ENCODE measurements at places on chromosomes 2 and 18. TPM values are rescaled to one million over a fixed set of nuclear protein-coding genes. Genes with fewer than 3 reads are reported as not detected.

GRCh38 chr2:218831378-218831990 is at the start of gene PRKAG3:
TSS of gene PRKAG3 (minus strand) at chr2:218831803.
- no peak for DNase-seq

DNA sequence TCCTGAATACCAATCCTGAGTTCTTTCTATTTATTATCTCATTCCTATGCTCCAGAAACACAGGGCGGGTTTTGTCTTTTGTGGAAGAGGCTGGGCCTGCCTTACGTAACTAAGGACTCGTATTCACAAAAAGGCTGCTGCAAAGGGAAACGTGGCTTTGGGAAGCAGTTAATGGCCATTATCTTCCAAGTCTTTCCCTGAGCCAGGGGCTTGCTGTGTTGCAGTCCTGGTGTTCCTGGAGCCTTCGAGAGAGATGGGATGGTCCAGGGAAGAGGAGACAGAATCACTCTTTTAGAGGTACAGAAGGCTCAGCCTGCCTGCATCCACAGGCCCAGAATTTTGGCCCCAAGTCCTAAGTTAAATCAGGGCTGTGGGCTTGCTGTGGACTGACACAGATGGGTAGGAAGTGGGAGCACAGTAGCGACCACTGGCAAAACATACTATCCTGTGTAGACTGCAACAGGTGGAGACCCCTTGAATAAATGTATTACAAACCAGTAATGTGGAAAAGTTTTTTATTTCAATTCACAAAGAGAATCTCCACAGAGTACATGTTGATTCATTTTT is 139.4 kb upstream of the ST6GAL2 start:
- no peak for DNase-seq

GRCh38 chr2:216142540-216142939 is 33.4 kb downstream of the XRCC5 start:
- no peak for DNase-seq

DNA sequence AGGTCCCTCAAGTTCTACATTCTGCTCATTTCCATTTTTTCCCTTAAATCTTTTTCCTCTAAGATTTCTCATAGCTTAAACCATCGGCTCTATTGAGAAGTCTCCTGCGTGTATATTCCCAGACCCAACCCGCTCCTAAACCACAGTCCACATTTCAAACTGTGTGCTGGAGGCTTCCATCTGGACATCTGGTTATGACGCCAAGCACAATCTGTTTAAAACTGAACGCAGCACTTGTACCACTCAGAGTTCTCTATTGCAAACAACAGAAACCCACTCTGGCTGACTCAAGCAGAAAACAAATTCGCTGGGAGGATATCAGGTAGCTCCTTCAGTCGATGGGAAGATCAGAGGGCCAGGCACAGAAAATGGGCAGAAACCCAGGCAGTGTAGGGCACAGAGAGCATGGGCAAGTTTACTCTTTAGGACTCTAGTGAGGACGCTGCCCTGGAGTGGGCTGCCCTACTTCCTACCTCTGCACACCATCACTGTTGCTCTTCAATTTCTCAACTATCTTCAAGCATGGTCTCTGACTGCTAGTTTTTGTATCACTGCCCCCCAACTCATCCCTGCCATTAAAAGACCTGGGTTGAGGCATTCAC is 5.6 kb upstream of the EML4 start:
- no peak for DNase-seq

DNA sequence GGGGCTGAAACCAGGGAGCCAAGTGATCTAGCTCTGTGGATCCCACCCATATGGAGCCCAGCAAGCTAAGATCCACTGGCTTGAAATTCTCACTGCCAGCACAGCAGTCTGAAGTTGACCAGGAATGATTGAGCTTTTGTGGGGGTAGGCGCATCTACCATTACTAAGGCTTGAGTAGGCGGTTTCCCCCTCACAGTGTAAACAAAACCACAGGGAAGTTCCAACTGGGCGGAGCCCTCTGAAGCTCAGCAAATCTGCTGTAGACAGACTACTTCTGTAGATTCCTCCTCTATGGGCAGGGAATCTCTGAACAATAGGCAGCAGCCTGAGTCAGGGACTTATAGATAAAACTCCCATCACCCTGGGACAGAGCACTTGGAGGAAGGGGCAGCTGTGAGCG is 96.7 kb downstream of the CCDC148 start:
- no peak for DNase-seq

GRCh38 chr2:166127217-166128155 is at the start of gene SCN1A:
TSS of gene SCN1A (minus strand) at chr2:166128020. CDS start at chr2:166073621, 54,399 bp downstream.
- DNase-seq, result no peak

GRCh38 chr2:67260343-67261277 is 136.5 kb upstream of the ETAA1 start:
- DNase-seq, result no peak

DNA sequence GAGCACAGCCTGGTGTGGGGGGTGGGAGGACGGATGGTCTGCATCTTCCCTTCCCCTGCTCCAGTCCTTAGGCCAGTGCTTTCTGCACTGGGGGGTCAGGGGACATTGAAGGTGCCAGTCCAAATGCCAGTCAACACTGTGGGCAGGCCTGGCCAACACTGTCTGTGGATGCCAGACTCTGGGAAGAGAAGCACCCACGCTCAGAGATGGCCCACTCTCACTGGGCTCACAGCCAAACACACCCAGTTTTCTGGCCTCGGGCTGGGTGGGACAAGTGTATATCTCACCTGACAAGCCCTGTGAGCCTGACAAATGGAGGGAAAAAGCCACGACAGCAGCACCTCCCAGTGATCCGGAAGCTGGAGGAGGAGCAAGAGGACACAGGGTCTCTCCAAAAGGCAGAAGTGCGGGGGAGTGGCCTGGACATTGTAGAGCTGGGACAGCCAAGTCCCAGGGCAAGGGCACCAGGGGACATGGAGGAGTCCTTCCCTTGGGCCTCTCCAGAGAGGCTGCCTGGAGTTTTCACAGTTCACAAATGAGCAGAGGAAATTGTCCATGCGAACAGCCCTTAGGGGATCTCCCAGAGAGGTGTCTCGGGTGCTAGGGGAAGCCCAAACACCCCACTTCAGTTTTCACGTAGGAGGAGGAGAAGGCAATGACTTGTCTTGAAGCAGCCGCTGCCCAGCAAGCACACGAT is 79.3 kb downstream of the SDC1 start:
- no peak for DNase-seq

DNA sequence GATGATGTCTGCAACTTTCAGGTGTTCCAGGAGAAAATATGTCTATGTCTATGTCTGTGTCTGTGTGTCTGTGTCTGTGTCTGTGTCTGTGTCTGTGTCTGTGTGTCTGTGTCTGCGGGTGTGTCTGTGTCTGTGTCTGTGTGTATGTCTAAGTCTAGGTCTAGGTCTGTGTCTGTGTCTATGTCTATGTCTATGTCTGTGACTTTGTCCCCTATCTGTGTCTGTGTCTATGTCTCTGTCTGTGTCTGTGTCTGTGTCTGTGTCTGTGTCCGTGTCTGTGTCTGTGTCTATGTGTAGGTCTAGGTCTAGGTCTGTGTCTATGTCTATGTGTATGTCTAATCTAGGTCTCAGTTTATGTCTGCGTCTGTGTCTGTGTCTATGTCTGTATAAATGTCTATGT is 10.5 kb downstream of the IL1R2 start:
- no peak for DNase-seq

GRCh38 chr2:70718736-70719135 is 49.3 kb downstream of the ADD2 start:
- DNase-seq, result no peak

- no peak for DNase-seq
Observed at GRCh38 chr2:143123911-143124310, 5.3 kb upstream of the ARHGAP15 start.

DNA sequence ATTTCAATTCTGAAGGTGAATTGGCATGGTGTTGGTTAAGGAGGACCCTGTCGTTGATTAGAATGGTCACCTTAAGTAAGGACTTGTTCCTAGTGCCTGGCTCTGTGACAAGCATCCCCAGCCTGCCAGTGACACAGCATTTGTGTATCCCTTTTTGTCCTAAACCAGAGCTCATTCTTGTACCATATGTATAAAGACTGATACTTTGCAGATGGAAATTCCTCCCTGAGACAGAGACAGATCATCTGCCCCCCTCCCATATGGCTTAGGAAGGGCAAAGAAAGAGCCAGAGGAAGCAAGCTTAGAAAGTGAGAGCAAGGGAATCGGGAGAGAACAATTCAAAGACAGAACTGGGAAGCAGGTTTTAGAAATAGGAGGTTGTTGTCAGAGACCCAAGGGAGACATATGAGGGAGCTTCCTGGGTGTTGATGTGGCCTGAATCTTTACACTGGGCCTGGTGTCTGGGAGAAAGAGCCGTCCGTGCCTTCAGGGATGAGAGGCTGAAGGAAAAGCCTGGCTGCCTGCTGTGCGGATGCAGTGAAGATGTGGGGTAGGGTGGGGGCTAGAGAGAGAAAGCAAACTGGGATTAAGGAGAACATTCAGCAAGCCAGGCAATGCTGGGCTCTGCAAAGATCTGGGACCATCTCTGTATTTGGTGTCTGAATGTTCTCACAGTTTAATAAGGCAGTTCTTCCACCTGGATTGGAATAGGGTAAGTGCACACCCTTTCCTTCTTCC is 13.2 kb upstream of the CHRNA1 start:
- no peak for DNase-seq

GRCh38 chr2:66987733-66988132 is 409.4 kb upstream of the ETAA1 start:
- no peak for DNase-seq

DNA sequence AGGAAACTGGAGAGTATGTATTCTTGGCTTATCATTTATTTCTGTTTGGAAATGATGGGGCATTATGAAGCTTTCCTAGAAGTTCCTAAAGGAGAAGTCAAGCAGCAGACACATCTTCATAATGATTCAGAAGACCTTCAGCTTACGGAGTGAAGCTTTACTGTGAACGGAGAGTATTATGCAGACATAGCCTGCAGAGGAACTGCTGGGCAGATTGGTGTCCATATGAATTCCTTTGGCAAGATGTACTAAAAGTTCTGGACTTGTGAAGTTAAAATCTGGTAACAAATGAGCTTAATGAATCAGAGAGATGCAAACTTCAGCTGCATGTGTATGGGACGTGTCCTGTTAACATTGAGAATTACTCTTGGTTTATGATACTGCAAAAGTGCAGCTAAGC is 60.1 kb downstream of the NABP1 start:
- DNase-seq, result no peak

DNA sequence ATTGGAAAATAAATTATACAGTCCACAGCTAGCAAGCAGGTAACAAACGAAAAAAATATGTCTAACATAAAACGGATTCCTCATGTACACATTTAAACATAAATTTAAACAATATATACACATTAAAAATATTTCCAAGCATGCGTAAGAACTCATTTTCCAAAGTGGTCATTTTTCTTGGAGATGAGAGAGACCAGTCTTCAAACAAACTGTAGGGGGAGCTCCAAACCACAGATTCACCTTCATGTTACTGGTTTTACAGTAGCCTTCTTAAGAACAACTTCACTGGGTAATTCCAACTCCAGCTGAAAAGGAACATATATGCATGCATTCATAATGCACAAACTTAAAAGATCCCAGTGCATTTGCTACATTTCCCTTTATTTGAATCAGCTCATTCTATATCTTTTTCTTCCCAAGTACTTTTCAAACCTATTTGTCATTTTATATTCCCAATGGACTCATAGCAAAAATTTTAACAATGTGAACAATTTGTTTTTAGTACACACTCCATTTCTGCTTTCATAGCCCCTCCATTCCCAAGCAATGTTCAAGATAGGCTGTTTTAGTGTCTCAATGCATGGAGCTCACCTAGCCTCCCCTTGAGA is 4.7 kb upstream of the STAMBP start:
- DNase-seq, result no peak

DNA sequence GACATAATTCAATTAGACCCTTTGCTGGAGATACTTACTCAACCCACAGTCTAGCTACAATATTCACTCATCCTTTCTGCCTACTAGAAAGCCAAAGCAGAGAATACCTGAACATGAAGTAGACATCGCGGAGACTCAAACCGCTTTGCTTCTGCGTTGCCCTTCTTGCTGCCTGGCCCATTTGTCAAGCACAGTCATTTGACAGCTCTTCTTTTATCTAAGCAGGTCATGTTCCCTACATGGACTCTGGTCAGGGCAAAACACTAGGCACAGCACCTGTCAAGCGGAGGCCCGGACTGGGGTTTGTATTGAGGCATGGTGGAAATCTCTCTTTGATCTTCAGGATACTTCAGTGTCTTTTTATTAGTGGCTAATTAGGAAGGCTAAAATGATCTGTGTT is 89.7 kb downstream of the FARSB start:
- DNase-seq, result no peak

DNA sequence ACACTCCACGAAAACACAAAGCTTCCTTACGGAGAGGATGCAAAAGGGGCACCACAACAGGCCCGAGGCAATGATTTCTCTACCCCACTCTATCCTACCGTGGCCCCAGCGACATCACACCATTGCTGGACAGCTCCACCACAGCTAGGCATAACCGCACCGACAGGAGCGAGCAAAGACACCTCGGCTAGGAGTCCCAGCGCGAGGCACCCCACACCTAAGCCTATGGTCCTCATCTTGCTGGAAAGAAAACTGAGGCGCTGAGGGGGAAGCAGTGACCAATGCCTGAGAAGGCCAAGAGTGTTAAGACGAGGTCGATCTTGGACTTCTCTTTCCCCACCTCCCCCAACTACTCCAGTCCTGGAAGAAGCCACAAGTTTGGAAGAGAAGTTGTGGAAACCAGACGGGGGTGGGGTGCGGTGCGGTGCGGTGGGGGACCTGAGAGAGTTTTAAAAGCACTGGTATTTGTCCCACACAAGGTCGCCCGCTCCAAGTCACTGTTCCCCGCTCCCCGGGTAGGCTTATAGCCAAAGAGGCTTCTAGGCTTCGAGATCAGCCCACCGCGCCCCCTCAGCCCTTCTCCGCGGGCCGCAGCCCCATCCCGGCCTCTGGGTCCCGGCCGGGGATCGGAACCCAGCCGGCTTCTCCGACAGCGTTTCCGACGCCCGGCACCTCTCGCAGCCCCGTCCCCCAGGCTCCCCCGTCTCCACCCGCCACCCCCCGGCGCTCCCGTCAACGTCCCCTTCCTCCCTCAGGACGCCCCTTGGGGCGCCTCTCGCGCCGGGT is 766 bp downstream of the PDE6D start:
- DNase-seq, result no peak

DNA sequence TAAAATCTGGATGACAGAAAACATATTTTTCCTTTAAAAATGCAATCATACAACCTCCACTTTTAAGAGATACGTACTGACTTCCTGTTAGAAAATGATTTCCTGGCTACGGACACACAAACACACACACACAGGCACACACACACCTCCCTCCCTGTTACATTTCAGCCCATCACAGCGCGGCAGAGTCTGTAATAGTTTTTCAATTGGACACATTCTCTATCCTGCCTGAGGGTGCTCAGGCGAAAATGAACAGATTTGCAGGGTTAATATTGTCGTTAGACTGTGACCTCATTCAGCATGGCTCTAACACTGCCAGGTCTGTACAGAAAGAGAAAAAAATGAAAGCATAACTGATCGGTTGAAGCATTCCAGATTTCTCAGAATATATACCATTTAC is 45.0 kb downstream of the KCTD1 start:
- no peak for DNase-seq

GRCh38 chr2:3545788-3546478 is 12.2 kb downstream of the RNASEH1 start:
- no peak for DNase-seq

The ZNF532 gene
- total RNA-seq, result 71.8 TPM

The SPEG gene
- total RNA-seq, result 199 TPM

The SKOR2 gene
- total RNA-seq, result not detected

The SERPINB3 gene
- not detected for total RNA-seq

The HOXD13 gene
- total RNA-seq, result not detected

The GPR35 gene
- total RNA-seq, result 1.5 TPM

The ACMSD gene
- not detected for total RNA-seq

The AMER3 gene
- total RNA-seq, result not detected

Data from cardiac septum (tissue), 1 donor.